GM23338 (cell line): ENCODE measurements at places on chromosomes 11 and 22.

GRCh38 chr11:79363256-79363655 is 77.6 kb downstream of the TENM4 start:
- H3K36me3 ChIP-seq = no peaks in the 10 kb centered on the region
- H3K27ac ChIP-seq = no peak overlapping the region
- DNase-seq = no peak
- no peaks in the 10 kb centered on the region for H3K27me3 ChIP-seq
- H3K4me3 ChIP-seq = no peak overlapping the region
- H3K4me1 ChIP-seq = no peaks in the 10 kb centered on the region

- H3K27me3 ChIP-seq = no peaks in the 10 kb centered on the region
- peak; percentile 58 for DNase-seq
- no peaks in the 10 kb centered on the region for H3K36me3 ChIP-seq
Measured at GRCh38 chr11:83819931-83820549, 533.9 kb upstream of the CCDC90B start.

DNA sequence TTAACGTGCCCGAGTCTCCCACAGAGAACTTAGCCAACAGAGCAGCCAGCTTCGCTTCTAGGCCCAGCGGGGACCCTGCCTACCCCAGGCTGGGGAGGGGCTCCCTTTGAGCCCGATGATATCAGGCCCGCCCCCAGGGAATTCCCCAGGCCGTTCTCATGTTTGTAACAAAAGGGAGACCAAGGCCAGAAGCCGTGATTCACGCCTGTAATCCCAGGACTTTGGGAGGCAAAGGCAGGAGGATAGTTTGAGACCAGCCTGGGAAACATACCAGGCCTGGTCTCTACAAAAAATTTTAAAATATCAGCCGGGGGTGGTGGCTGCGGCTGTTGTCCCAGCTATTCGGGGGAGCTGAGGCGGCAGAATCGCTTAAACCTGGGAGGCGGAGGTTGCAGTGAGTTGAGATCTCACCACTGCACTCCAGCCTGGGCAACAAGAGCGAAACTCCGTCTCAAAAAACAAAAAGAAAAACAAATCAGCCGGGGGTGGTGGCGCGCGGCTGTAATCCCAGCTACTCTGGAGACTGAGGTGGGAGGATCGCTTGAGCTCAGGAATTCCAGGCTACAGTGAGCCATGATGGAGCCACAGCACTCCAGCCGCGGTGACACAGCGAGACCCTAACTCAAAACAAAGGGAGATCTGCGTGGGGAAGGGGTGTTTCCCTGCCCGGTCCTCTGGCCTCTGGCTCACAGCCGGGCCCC is 1.7 kb downstream of the DRD4 start:
- no peak overlapping the region for H3K27ac ChIP-seq
- peaks cover 69% of the 10 kb centered on the region for H3K27me3 ChIP-seq

DNA sequence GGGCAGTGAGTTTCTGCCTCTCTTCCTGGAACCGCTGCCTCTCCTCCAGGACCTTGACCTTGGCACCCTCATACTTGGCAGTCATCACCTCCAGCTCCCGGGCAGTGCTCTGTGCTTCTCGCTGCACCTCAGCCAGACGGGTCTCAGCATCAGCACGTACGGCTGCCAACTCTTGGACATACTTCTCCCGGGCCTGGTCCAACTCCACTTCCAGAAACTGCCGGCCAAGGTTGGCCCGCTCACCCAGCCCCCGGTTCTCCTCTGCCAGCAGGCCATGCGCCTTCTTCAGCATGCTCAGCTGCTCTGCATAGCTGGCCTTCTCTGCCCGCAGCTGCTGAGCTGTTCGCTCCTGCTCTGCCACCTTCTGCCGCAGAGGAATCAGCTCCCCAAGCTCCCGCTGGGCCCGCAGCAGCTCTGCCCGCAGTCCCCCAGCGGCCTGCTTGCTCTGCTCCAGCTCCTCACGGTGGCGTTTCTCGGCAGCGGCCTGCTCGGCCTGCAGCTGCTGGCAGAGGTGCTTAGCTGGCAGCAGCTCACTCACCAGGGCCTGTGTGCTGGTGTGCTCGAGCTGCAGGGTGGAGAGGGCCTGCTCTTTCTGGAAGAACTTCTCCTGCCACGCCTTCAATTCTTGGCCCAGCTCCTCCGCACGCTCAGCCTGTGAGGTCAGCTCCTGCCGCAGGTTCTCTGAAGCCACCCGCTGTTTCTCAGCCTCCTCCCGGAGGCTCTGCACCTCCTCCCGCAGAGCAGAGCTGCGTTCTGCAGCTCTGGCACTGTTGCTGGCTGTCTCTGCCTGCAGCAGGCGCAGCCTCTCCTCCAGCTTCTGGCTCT is 14.4 kb downstream of the IL18BP start:
- peaks cover 15% of the 10 kb centered on the region for H3K36me3 ChIP-seq
- no peaks in the 10 kb centered on the region for H3K27me3 ChIP-seq
- DNase-seq = no peak
- H3K4me1 ChIP-seq = no peaks in the 10 kb centered on the region
- no peak overlapping the region for H3K4me3 ChIP-seq

- H3K4me3 ChIP-seq = no peak overlapping the region
- H3K36me3 ChIP-seq = no peaks in the 10 kb centered on the region
- H3K4me1 ChIP-seq = no peaks in the 10 kb centered on the region; the same call in 1 of the 2 replicates
- no peak overlapping the region for H3K27ac ChIP-seq
Measured at GRCh38 chr11:69951821-69952220, 126.3 kb upstream of the ANO1 start.

DNA sequence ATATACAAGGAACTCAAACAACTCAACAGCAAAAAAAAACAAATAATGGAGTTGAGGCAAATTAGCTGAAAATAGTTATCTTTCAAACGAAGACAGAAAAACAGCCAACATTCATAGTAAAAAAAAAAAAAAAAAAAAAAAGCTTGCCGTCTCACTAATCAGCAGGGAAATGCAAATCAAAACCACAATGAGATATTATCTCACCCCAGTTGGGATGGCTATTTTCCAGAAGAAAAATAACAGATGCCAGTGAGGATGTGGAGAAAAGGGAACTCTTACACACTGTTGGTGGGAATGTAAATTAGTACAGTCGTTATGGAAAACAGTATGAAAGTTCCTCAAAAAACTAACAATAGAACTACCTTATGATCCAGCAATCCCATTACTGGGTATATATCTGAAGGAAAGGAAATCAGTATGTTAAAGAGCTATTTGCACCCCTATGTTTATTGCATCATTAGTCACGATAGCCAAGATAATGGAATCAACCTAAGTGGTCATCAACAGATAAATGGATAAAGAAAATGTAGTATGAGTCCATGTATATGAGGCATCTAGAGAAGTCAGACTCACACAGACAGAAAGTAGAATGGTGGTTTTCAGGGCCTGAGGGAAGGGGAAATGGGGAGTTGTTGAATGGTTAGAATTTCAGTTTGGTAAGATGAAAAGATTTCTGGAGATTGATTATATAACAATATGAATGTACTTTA is 56.0 kb downstream of the USP35 start:
- H3K4me3 ChIP-seq = no peak overlapping the region
- no peaks in the 10 kb centered on the region for H3K4me1 ChIP-seq
- H3K27ac ChIP-seq = no peak overlapping the region
- H3K27me3 ChIP-seq = no peaks in the 10 kb centered on the region

- no peak overlapping the region for H3K4me3 ChIP-seq
- no peak overlapping the region for H3K27ac ChIP-seq
- no peak for DNase-seq
- H3K27me3 ChIP-seq = no peaks in the 10 kb centered on the region
- no peaks in the 10 kb centered on the region for H3K36me3 ChIP-seq
Measured at GRCh38 chr11:131206671-131207070, 163.7 kb upstream of the NTM start.

DNA sequence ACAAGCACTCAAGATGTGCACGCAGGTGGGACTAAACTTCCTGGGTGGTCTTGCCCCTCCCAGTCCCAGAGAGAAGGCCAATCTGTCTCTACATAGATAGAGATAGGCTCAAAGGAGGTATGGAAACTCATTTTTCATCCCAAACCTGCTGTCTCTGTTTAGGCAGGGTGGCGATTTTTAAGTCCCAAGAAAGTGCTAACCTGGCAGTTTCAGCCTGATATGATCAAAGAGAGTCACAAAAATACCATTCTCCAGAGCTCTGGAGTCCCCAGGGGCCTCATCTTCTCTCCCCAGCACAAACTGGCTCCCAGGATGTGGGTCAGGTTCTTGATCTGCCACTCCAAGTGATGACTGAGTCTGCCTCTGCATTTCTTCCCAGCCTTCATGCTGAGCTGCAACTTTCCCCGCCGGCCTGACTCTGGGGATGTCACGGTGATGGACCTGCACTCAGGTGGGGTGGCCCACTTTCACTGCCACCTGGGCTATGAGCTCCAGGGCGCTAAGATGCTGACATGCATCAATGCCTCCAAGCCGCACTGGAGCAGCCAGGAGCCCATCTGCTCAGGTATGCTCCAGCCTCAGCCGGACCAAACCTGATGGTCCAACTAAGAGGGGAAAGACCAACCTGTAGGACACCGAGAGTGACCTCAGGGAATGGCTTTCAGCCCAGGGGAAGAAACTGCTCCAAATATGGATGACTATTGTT is 129.5 kb downstream of the SEZ6L start:
- no peaks in the 10 kb centered on the region for H3K27me3 ChIP-seq
- no peak overlapping the region for H3K27ac ChIP-seq
- no peak for DNase-seq
- peaks cover 13% of the 10 kb centered on the region for H3K4me1 ChIP-seq
- H3K36me3 ChIP-seq = no peaks in the 10 kb centered on the region

- no peak for DNase-seq
- no peaks in the 10 kb centered on the region for H3K36me3 ChIP-seq
- H3K27me3 ChIP-seq = no peaks in the 10 kb centered on the region
- no peak overlapping the region for H3K27ac ChIP-seq
Measured at GRCh38 chr11:69183613-69184012, 27.9 kb downstream of the SMIM38 start.

GRCh38 chr22:48952256-48953102 is 875.2 kb downstream of the BRD1 start:
- no peaks in the 10 kb centered on the region for H3K36me3 ChIP-seq
- no peak overlapping the region for H3K4me3 ChIP-seq
- DNase-seq = no peak

- no peak overlapping the region for H3K4me3 ChIP-seq
- H3K36me3 ChIP-seq = no peaks in the 10 kb centered on the region
- H3K4me1 ChIP-seq = no peaks in the 10 kb centered on the region
Measured at GRCh38 chr11:82458761-82459160, 274.9 kb downstream of the FAM181B start.

- H3K27me3 ChIP-seq = no peaks in the 10 kb centered on the region
- peaks cover 3% of the 10 kb centered on the region; the same call in 1 of the 2 replicates for H3K4me1 ChIP-seq
- H3K36me3 ChIP-seq = no peaks in the 10 kb centered on the region
Measured at GRCh38 chr11:80168796-80169195, 728.0 kb upstream of the TENM4 start.

- H3K4me3 ChIP-seq = no peak overlapping the region
- no peaks in the 10 kb centered on the region for H3K27me3 ChIP-seq
- H3K36me3 ChIP-seq = no peaks in the 10 kb centered on the region
- DNase-seq = no peak
- no peaks in the 10 kb centered on the region for H3K4me1 ChIP-seq
Measured at GRCh38 chr22:32579529-32580220, 105.1 kb downstream of the FBXO7 start.

- no peaks in the 10 kb centered on the region; the same call in 1 of the 2 replicates for H3K36me3 ChIP-seq
- H3K27me3 ChIP-seq = no peaks in the 10 kb centered on the region
- H3K4me1 ChIP-seq = no peaks in the 10 kb centered on the region
Measured at GRCh38 chr11:38005597-38005996, 1407.6 kb upstream of the RAG2 start.

GRCh38 chr11:60867871-60868681 is 734 bp downstream of the ZP1 start:
- no peak overlapping the region for H3K27ac ChIP-seq
- H3K4me3 ChIP-seq = no peak overlapping the region
- no peak for DNase-seq
- no peaks in the 10 kb centered on the region for H3K27me3 ChIP-seq
- H3K4me1 ChIP-seq = no peaks in the 10 kb centered on the region

- H3K4me3 ChIP-seq = no peak overlapping the region
- no peak overlapping the region for H3K27ac ChIP-seq
- H3K27me3 ChIP-seq = no peaks in the 10 kb centered on the region
- H3K4me1 ChIP-seq = no peaks in the 10 kb centered on the region
- H3K36me3 ChIP-seq = no peaks in the 10 kb centered on the region
- DNase-seq = no peak
Measured at GRCh38 chr11:74022546-74022945, 13.7 kb upstream of the UCP3 start.

DNA sequence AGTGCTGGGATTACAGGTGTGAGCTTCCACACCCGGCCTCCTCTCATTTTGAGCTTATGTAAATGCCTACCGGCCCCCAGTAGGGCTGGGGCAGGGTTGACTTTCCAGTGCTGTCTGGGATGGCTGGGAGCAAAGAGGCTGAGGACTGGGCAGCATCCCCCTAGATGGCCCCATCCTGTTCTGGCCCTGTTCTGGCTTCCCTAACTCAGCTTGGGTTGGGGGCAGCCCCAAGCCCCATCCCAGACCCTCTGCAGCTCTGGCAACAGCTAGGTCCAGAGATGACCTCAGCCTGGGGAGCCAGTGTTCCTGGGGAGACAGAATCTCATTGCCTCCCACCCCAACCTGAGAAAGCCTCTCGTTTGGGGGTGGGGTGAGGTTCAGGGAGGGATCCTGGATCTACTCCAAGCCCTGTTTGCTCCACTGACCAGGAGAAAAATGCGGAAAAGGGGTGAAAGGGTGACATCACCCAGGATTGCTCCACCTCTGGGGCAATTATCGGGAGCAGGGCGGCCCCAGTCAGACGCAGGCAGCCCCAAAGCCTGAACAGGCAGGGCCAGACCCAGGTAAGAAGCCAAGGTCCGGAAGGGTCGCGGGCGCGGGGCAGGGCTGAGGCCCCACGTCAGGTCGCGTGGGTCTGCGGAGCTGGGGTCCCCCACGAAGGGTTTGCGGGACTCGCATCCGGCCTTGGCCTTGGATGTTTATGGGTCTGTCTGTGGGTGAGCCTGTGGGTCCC is at the start of gene PNPLA2:
PNPLA2 (plus strand) TSS at position 519 of the 733 bp plus-strand sequence. CDS start 805 bp downstream, outside the sequence.
- DNase-seq = peak; percentile 51
- peaks cover 7% of the 10 kb centered on the region; the same call in 1 of the 2 replicates for H3K4me1 ChIP-seq
- no peak within 1 kb of the TSS for H3K27ac ChIP-seq
- H3K27me3 ChIP-seq = no peaks in the 10 kb centered on the region
- H3K36me3 ChIP-seq = no peaks in the 10 kb centered on the region

GRCh38 chr22:36465232-36466021 is 16.0 kb downstream of the TXN2 start:
- no peak overlapping the region for H3K4me3 ChIP-seq
- H3K27me3 ChIP-seq = no peaks in the 10 kb centered on the region
- no peak overlapping the region for H3K27ac ChIP-seq
- H3K36me3 ChIP-seq = no peaks in the 10 kb centered on the region
- peaks cover 7% of the 10 kb centered on the region; the same call in 1 of the 2 replicates for H3K4me1 ChIP-seq

- no peak for DNase-seq
- no peak overlapping the region for H3K27ac ChIP-seq
Measured at GRCh38 chr11:94558932-94559331, 8.2 kb upstream of the PIWIL4 start.

GRCh38 chr11:124987096-124987495 is 33.1 kb downstream of the CCDC15 start:
- no peaks in the 10 kb centered on the region for H3K27me3 ChIP-seq
- DNase-seq = no peak
- no peaks in the 10 kb centered on the region for H3K4me1 ChIP-seq
- no peak overlapping the region for H3K27ac ChIP-seq
- H3K4me3 ChIP-seq = no peak overlapping the region
- no peaks in the 10 kb centered on the region for H3K36me3 ChIP-seq
